ENCODE measurements at places on chromosomes 7 and 10.
A peak's percentile ranks its signal among the peaks of the same experiment; 100 is the strongest.

- no peak for DNase-seq
Measured at GRCh38 chr10:3213208-3213607, 40.6 kb upstream of the PITRM1 start.

GRCh38 chr7:15829691-15830090, 143.2 kb upstream of the MEOX2 start:
- DNase-seq, result no peak

DNA sequence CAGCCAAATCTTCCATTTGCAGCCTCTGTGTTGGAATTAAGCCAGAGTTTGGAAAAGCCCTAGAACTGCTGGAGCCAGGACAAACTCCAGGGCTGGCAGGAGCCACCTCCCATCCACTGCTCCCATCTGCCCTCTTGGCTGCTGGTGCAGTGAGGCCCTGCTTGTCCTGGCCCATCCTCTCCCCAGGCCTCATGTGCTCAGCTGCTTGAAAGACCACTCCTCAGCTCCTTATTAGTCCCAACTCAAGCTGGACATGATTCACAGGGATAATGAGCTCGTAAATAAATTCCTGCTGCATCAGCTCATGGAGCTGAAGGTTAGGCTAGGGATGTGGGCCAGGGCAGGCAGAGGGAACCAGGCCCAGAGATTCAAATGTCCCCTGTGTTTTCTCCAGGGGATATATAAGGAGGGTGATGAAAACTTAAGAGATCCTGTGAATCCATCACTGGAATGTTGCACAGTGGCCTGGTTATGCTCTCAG, 282.8 kb downstream of the RPS24 start:
- no peak for DNase-seq

DNA sequence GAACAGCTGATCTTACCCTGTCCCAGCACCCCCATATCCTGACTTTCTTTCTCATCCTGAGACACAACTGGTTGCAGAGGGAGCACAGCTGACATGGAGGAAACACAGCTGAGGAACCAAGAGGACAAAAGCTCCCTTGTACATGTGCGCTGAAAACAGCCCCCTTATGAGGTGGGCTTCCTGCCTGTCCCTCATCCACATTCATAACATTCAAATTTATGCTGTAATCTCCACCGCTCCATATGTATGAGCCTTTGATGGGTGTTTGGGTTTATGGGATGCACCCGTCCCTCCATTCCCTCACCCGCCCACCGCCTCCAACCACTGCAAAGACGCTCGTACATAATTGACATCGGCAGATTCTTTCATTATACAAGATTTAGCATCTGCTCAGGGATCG, 49.6 kb upstream of the BTRC start:
- no peak for DNase-seq

DNA sequence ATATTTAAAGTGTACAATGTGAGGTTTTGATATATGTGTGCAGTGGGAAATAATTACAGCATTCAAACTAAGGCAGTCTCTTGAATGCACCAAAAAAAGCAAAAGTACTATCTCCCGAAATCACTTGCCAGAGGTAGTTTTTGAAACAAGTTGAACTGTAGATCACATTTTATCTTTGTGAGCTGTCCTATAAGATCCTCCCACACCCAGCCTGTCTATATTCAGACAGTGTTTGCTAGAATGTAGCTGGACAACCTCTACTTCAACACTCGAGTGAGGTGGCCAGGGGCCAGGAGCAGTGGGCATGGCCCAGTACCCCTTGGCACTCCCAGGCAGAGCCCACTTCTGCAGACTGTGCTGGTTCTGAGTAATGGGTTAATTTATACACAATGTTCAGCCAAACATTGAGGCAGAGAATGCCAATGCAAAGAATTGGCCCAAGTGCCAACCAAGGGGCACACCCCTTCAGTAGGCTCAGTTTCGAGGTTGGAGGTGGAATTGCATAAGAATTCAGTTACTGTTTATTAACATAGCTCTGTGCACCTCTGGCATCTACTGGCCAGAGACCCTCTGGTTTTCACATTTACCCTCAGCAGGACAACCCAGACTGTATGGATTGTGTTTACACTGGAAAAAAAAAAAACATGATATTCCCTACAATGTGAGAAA, 70.5 kb downstream of the AHR start:
- DNase-seq, result no peak

GRCh38 chr10:124384172-124384571, 34.6 kb downstream of the OAT start:
- no peak for DNase-seq

GRCh38 chr10:117736655-117737054, 194.1 kb downstream of the EMX2 start:
- no peak for DNase-seq

DNA sequence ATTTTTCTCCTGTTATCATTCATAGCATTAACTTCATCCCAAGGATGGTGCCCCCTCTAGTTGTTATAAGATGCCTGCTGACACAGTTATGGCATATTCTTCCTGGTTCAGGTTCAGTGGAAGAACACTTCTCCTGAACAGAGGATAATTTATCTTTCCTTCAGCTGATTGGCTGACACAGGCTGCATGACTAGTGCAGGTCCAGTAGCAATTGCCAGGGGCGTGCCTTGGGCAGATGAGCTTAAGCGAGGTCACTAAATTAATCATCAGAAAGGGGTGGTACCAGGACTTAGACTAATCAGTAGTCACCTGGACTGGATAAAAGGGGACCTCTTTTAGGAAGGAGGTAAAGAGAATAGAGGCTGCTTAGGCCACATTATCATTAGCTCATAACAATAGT, 42.3 kb downstream of the BZW2 start:
- no peak for DNase-seq

DNA sequence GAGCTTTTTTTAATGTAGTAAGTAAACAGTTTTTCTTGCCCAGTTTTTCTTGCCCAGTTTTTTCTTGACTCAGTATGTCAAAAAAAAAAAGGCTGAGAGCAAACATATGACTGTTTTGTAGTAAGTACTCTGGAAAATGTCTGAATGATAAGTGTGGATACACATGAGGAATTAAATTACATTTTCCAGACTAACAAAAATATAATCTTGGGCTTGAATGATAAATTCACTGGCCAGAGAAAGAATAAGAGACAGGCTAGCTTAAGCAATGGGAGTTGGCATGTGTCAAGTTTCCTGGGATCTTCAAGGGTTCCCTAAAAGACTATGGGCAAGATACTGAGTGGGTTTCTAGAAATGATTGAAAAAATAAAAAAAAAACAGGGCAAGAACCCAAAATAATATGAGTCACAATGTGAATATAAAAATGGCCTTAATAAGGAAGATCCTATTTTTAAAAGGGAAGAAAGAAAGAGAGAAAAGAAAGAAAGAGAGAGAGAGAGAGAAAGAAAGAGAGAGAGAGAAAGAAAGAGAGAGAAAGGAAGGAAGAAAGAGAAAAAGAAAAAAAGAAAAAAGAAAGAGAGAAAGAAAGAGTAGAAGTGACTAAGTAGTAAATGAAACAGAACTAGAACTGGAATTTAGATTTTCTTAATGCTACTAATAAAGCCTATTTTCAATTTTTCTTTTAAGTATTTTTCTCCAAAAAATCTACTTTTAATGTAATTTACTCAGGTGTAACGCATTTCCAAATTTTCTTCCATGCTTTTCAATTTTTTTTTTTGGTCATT, 60.2 kb downstream of the TFPI2 start:
- no peak for DNase-seq

DNA sequence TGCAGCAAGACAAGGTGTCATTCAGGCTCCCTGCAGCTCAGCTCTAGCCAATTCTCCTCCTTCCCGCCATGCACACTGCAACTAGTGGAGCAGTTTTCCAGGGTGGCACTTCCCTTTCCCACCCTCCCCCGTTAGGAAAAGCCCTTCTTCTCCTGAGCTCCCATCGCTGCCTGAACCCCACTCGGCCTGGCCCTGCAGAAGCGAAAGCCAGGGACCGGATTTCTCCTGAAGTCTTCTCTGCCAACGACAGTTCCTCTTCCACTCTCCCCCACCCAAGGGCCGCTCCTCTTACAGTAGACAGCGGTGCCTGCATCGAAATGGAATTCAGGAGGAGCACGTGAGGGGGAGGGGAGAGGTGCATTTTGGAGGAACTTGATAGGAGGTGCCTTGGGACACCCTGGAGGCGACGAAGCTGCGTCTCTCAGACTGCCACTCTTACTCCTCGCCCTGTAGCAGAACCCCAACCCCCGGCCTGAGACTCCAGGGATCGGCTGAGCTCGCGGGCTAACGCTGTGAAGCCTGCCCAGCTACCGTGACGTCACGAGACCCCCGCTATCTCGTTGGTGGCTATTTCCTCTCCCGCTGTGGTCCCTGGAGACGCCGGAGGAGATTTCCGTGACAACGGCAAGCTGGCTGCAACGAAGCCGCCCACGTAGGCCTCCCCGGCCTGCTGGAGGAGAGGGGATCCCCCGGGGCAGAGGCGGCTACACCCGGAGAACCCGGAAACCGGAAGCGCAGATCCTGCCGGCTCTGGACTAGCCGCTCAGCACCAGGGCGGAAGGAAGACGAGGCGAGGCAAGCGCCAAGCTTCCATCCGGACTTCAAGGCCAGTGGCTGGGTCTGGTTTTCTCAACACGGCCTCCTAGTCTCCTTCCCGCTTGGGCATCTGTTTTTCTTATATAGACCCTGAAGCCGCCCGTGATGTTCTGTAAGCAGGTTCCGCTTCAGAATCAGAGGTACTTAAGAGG, 109.7 kb downstream of the RALA start:
- peak; percentile 82 for DNase-seq

- DNase-seq, result no peak
Measured at GRCh38 chr7:156886020-156886795, 6.8 kb downstream of the LMBR1 start.

- DNase-seq, result no peak
Measured at GRCh38 chr10:50314169-50315071, 63.1 kb upstream of the ASAH2 start.

GRCh38 chr7:158809596-158809995, 19.7 kb downstream of the ESYT2 start:
- DNase-seq, result no peak

GRCh38 chr7:40784176-40784575, 649.4 kb downstream of the SUGCT start:
- no peak for DNase-seq

GRCh38 chr10:26959841-26960240, 99.1 kb upstream of the ABI1 start:
- no peak for DNase-seq

Measured in SK-N-MC (cell line).